ENCODE measurements at places on chromosomes 16 and 17.

DNA sequence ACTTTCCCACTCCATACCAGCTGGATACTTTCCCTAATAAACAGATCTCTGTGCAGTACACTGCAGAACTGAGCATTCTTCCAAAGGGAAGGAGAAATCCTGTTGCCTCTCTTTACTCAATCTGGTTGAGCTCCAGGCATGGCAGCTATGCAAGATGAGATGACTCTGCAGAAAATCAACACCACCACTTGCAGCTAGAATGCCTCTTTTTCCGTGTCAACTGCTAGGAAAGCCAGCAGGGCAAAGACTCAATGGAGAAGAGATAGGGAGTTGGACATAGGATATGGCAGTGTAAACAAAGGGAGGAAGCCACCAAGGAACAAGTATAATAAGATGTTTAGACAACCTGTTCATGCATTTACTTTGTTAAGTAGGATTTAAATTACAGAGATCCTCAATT, 40.4 kb upstream of the CORO6 start:
- DNase-seq, result no peak

DNA sequence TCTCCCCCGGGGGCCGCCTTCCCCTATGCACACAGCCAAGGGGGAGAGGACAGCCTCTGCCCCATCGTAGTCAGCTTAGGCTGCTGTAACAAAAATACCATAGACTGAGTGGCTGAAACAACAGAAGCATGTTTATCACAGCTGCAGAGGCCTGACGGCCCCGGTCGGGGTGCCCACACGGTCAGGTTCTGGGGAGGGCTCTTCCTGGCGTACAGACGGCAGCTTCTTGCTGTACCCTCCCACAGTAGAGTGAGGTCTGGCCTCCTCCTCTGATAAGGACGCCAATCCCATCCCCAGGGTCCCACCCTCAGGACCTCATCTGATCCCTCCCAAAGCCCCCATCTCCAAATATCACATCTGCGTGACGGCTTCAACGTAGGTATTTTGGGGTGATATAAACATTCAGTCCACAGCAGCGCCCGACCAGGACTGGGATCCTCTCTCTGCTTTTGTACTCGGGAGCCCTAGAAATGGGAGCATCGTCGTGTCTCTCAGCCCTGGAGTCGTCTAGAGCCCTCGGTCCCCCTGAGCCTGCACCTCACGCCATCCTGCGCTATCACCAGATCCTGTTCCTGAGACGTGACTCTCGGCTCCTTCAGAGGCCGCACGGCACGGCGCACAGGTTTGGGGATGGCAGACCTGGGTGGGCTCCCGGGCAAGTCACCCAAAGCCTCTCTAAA, 67.8 kb downstream of the RPH3AL start:
- no peak for DNase-seq

- DNase-seq, result no peak
Measured at GRCh38 chr17:65698381-65699061, 137.1 kb upstream of the AXIN2 start.

DNA sequence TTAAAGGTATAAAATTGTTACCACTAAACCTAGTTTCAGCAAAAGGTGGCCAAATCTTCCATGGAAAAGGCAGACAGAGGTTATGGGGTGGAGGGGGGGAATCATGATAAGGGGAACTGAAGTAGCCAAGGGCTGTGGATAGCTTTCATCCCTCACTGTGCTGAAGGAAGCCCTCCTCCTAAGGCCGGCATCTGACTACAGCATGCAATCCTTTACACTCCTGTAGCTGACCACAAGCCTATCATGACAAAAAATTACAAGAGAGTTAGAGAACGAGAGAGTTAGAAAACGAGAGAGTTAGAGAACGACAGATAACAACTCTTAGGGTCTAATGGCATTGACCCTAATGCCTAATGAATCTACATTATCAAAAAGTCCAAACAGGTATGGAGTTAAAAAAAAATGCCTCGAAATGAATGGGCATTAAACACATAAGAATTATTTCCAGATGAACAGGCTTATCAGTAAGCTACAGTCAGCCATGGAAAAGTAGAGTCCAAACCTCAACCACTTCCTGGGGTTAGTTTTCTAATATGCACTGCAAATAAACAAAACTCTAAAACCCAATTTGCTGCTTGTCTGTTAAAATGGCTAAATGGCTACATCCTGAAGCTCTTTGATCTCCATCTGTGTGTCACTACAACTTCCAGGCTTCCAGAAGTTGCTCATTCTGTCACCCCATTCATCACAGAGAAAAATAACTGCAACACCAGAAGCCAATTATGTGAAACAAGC, 29.7 kb downstream of the DUSP14 start:
- DNase-seq, result no peak
